Stimulated activated CD4-positive, alpha-beta T cell treated with anti-CD3 and anti-CD28 coated beads, Interleukin-1b, Interleukin-23, amount 100 ng/mL, for 1 hour (primary cell): ENCODE measurements at places on chromosomes 2 and 18.

- DNase-seq = no peak
Measured at GRCh38 chr18:48387300-48387699, 21.9 kb downstream of the ZBTB7C start.

- no peak for DNase-seq
Measured at GRCh38 chr18:984004-984403, 79.3 kb downstream of the ADCYAP1 start.

DNA sequence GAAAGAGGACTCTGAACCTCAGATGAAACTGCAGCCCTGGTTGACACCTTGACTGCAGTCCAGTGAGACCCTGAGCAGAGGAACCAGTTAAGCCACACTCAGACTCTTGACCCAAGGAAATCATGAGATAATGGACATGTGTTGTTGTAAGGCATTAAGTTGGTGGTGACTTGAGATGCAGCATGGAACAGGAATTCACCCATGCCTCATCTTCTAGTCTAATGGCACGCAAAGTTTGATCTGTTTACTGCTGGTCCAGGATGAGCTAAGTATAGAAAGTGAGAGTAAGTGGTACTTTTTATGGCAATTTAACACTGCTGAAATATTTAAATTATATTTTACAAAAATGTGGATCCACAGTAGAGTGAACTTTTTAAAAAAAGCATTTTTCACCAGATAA is 51.3 kb upstream of the LTBP1 start:
- DNase-seq = no peak

- DNase-seq = no peak
Measured at GRCh38 chr18:10705786-10706185, 180.0 kb downstream of the NAPG start.

GRCh38 chr2:229443141-229443540 is 172.1 kb upstream of the PID1 start:
- no peak for DNase-seq

DNA sequence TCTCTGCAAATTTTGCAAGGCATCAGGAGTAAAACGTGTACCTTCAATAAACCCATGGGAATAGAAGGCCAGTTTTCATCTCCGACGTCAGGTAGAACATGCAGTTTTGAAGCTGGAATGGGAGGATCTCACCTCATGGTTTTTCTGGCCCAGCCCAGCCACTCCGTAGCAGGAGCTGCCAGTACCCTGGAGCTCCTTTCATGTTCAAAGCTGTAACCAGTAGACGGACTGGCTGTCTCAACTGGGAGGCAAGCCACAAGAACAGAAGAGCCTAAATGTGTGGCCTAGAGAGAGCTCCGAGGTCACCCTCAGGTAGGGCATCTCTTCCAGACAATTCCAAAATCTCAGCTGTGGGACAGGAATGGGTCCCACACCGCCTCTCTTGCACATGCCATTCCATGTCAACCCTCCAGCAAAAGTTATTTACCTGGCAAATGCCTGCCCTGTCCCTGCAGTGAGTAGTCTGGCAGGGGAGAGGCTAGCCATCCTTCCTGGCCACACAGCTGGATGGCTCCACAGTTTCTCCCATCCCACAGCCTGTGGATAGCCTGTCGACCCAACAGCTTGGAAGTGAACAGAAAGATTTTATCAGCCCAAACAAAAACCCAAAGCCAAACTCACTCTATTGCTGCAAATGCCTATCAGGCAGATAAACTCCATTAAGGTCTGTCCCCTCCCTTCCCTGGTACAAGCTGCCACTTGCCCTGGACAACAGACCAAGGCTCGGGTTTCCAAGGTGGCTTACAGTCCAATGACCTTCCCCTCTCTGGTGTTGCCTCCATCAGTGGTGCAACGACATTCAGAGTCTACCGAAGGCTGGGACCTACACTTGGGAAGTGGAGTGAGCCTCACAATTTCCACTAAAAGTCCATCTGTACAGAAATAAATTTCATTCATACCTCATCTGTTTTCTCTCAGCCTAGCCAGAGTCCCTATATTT is 27.8 kb downstream of the CRACDL start:
- DNase-seq = no peak

GRCh38 chr18:46706968-46707367 is 49.9 kb downstream of the ST8SIA5 start:
- DNase-seq = no peak

DNA sequence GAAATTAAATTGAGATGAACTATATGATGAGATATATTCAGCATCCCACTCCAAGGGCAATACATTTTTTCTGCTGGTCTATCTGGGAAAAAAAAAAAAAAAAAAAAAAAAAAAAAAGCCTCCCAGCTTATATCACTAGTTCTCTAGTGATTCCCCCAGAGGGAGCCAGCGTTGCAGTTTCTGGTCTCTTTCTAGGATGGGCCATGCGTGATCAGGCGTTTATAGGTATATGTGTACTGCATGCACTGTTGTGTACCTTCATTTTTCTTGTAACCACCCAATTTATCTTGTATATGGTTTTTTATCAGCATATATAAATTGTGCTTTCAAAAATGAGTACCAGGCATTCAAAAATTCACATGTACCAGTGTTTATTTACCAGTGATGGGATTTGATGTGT is 35.1 kb downstream of the DCDC2C start:
- DNase-seq = no peak

GRCh38 chr2:227509824-227510619 is 38.1 kb downstream of the AGFG1 start:
- DNase-seq = no peak

DNA sequence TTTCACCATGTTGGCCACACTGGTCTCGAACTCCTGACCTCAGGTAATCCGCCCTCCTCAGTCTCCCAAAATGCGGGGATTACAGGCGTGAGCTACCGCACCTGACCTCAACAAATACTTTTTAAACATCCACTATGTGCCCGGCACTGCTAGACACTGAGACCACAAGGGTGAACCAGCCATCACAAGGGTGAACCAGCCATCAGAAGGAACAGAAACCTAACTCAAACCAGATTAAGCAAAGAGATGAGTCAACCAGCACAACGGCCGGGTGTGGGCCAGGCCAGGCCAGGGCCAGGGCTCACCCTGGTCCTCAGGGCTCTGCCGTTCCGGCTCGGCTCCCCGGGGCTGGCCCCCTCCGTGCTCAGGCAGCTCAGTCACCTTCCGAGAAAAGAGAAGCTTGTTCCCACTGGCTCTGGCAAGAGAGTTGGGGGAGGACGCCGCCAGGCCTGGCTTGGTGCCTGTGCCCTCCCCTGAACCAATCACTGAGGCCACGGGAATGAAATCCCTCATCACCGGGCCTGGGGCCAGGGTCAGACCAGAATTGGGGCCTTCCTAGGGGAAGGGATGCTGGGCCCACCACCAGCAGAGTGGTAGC is 4.4 kb downstream of the TEX44 start:
- DNase-seq = no peak

DNA sequence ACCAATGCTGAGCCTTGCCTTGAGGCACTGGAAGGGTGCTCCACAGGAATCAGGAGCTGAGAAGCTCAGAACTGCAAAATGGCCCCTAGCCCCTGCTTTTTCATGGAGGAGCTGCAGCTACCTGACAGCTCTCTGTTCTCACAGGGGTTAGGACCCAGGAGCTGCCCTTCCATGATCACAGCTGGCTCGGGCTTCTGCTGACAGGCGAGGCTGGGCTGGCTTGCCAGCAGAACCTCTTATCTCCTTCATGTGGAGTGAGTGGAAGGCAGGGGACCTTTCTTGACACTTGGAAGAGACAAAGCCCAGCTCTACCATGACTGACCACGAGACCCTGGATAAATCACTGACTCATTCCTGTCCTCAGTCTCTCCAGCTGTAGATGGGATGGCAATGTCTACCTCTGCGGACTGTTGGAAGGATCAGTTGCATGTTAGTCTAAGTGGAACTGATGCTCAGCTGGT is 113.4 kb downstream of the CAPN13 start:
- DNase-seq = no peak

DNA sequence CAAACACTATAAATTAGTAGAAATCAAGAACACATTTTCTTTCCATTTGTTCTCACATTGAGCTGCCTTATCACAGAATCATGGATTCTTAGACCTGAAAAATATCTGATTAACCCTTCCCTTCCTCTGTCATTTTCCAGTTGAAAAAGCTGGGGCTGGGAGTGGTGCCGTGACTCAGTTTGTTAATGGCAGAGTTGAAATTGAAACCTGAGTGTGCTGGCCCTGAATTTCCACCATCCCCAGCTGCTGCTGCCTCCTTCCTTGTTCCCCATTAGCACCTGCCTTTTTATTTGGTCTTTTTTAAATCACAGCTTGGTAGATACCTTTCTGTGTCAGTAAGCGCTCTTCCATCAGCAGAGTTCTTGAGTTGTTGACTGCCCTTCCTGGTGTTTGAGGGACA is 10.6 kb downstream of the FARP2 start:
- DNase-seq = no peak

- DNase-seq = no peak
Measured at GRCh38 chr18:48575658-48576456, 37.0 kb downstream of the CTIF start.

DNA sequence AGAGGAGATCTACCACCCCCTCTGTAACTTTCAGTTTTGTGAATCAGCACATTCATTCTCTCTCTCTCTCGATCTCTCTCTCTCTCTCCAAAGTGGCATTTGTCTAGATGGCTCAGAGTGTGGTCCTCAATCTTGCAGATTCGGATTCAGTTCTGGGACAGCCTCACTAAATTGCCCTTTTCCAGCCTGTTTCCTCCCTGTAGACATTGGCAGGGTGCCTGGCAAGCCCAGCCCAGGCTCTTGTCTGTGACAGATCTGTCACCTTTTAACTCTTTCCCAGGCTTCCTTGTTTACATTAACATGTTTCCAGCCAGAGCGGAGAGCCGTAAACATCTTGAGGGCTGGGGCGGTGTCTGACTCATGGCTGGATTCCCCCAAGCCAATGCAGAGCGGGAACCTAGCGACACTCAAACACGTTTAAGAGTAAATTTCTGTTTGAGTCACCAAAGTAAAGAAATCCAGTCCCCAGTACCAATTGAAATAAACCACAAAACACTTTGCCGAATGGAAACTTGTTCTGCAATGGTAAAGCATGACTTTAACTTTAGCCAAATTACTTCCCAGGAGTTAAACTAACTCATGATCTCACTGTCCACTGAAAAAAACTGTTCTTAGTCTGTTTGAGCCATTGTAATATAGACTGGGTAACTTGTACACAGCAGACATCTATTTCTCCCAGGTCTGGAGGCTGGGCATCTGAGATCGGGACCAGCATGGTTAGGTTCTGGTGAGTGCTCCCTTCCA is 6.6 kb upstream of the CYP27C1 start:
- DNase-seq = no peak

- DNase-seq = no peak
Measured at GRCh38 chr18:24923138-24923537, 428.8 kb downstream of the ZNF521 start.

DNA sequence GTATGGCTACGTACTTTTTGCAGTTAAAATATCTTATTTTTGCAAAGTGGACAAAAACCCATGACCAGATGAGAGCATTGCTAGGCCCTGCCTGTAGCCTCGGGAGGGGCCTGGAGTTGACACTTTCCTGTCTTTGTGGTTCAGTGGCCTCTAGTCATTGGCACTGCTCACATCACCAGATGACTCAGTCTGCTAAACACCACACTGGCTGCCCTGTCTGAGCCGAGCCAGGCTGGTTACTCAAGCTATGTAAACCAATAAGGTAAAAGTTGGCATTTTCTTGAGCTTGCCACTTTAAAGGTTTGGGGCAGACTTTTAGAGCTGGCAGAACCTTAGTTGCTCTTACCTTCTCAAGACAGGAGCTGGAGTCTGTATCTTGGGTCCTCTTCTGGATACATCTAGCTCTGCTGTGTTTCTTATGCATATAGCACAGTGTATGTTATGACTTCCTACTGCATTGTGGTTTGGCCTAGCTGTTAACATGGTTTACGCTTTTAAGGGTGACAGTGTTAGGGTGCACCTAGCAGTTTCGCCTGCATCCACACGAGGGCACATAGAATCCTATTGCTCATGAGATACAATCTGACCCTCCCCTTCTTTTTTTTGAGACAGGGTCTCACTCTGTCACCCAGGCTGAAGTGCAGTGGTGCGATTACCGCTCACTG is 76.4 kb downstream of the AP1S3 start:
- DNase-seq = no peak

- no peak for DNase-seq
Measured at GRCh38 chr18:78619854-78620253, 359.8 kb upstream of the SALL3 start.

- DNase-seq = no peak
Measured at GRCh38 chr2:199760574-199760973, 90.4 kb downstream of the FTCDNL1 start.

DNA sequence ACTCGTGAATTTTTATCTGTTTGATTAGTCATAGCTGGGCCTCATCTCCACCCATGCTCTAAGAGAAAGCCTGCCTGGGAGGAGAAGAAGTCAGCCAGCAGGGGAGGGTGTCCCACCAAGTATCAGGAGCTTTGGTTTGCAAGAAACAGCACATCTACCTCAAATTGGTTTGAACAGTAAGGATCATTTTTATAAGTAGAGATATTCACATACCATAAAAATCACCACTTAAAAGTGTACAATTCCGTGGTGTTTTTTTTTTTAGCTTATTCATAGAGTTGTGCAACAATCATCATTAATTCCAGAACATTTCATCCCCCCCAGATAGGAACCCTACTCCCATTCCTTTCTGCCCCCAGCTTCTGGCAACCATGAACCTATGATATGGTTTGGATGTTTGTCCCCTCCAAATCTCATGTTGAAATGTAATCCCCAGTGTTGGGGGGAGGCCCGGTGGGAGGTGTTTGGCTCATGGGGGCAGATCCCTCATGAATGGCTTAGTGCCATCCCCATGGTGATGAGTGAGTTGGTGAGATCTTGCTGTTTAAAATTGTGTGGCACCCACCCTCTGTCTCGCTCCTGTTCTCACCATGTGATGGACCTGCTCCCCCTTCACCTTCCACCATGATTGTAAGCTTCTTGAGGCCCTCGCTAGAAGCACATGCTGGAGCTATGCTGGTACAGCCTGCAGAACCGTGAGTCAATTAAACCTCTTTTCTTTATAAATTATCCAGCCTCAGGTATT is 36.2 kb upstream of the HS6ST1 start:
- no peak for DNase-seq

- no peak for DNase-seq
Measured at GRCh38 chr2:46118656-46119371, 178.4 kb upstream of the EPAS1 start.

- no peak for DNase-seq
Measured at GRCh38 chr18:58390399-58390798, 238.5 kb downstream of the ALPK2 start.

DNA sequence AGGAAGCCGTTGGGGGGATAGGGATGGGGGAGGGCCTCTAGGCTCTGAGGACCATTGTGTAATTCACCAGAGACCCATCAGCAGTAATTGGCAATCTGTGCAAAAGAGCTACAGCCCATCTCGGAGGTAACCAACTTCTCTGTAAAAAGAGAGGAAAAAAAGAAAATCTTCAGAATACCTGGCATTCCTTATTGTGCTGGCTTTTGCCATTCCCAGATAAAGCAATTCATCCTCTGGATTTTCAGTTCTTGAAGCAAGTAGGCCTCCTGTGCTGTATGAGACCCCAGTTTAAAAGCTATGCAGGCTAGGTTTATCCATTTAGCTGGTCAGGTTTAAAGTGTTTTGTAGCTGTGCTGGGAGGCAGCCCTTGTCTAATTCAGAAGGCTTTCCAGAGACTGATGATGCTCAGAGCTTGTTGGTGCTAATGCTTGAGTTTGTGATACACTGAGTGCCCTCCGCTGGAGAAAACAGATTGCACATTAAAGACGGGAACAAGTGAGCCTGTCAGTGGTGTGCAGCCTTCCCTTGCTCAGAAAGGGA is at the start of gene LRRTM4:
TSS of gene LRRTM4 (minus strand) at position 446 of the 540 bp plus-strand sequence.
- no peak for DNase-seq
